ENCODE measurements at places on chromosomes 3 and 15.

DNA sequence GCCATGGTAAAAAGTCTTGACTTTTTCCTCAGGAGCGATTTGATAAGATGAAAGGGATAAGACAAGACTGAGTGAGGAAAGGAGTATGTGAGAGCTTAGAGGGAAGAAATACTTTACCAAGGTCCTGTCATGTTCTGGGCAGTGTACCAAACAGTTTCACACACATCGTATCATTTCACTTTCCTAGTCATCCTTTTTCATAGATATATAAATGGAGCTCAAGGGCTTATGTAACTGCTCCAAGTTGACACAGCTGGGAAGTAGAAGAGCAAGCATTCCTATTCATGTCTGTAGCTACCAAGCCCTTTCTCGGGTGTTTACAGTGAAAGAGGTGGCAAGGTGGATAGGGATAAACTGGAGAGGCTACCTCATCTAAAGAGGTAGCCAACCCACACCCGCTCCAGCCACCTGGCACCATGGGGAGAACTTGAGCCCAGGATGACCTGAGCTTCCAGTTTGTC, 57.4 kb downstream of the MRPS25 start:
- DNase-seq: no peak

- no peak for DNase-seq
Measured at GRCh38 chr15:29364426-29365078, 94.9 kb upstream of the NSMCE3 start.

DNA sequence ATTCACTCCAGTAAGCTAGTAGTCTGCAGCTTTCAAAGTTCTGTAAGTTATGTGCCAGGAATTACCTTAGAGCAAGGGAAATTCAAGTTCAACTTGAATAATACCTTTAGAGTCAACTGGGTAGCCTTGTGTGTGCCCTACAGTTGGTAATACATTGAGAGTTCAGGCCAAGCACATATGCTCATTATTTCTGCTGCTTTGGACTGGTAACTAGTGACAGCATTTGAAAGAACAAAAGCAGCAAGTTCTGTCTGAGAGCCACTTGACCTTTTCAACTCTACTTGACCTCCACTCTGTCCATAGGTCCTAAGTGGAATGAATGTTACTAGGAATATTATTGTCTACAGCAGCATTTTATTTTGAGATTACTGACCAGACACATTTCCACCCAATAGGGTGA, 723.5 kb downstream of the NLGN1 start:
- DNase-seq: no peak

- DNase-seq: no peak
Measured at GRCh38 chr3:62098646-62099365, 274.5 kb downstream of the FEZF2 start.

DNA sequence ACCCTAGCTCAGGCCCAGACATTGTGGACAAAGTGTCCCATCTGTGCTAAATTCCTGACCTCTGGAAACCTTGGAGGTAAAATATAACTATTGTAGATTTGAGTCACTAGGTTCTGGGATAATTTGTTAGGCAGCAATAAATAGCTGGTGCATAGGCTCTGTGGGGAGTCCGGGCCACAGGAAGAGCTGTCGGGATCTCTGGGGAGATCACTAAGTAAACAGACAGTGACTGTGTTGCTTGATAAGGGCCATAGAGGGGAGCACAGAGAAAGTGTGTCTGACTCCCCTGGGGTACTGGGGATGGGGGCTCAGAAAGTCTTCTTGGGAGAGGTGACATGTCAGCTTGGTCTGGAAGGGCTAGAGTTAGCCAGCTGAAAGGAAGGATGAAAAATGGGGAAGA, 37.7 kb upstream of the MRPS22 start:
- no peak for DNase-seq

DNA sequence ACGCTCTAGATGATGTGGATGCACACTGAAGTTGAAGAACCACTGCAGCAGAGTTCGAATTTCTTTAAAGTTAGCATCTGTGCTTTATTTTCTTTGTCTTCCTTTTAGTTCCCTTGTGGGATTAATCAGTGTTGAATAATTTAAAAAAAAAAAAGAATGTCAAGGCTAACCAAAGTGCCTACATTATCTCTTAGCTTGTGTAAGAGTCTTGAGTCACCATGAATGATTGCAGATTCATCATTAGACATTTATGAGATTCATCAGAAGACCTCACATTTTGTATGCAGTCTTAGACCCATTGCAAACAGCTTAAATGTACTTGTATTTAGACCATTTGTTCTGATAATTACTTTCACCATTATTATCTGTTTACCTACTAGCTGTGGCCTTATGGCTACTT, 182.2 kb downstream of the FNDC3B start:
- no peak for DNase-seq

DNA sequence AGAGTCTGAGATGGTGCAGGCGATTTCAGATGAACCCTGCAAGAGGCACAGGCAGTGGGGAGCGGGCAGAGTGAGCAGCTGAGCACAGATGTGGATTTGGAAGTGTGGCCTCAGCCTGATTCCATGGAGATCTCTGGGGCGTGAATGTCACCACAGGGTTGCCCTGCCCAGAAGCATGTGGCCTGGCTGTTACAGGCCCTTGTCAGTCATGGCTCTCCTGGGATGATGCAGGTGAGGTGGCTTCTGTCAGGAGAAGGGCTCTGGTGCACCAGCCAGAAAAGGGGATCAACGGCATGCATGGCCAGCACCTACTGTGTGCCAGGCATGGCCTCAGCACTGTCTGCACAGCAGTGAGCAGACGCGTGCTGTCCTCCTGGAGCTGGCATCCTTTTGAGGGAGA, 11.9 kb downstream of the HDAC11 start:
- no peak for DNase-seq

GRCh38 chr15:98103570-98103969, 143.1 kb downstream of the ARRDC4 start:
- DNase-seq: no peak

GRCh38 chr3:61725851-61726333, 164.5 kb downstream of the PTPRG start:
- DNase-seq: no peak

DNA sequence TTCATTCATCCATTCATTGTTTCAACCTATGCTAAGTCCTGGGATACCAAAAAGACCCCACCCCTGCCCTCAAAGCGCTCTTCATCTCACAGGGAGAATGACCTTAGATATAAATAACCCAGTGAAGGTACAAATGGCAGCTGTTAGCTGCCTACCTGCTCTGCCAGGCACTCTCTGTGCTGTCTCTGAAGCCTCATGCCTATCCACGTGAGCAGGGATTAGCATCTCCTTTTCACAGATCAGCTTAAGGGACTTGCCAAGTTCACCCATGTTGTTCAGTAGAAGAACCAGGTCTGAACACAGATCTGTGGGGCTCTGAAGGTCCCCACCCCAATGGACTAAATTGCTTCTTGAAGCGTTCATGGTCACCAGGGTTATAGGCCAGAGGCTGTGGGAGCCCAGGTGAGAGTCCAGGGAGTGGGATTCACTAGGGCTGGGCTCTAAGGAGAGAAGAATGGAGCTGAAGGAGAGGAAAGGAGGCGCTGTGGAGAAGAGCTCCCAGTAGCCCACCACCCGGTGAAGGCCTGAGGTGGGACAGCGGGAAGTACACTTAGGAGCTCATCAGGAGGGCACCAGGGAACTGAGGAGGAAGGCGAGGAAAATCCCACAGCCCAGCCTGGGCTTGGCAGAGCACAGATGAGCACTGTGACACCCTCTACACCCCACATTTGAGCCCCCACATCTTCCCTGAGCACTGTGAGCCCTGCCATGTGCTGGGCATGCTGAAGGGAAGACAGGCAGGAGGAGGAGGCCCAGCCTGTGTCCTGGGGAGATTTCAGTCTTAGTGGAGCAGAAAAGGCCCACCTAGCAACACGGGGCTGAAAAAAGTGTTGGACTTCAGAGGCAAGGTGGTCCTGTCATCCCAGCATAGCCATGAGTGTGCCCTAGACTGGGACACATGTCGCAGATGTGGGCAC, 20.4 kb downstream of the RBP1 start:
- DNase-seq: no peak

- DNase-seq: no peak
Measured at GRCh38 chr3:171181907-171182690, 155.6 kb upstream of the SLC2A2 start.

DNA sequence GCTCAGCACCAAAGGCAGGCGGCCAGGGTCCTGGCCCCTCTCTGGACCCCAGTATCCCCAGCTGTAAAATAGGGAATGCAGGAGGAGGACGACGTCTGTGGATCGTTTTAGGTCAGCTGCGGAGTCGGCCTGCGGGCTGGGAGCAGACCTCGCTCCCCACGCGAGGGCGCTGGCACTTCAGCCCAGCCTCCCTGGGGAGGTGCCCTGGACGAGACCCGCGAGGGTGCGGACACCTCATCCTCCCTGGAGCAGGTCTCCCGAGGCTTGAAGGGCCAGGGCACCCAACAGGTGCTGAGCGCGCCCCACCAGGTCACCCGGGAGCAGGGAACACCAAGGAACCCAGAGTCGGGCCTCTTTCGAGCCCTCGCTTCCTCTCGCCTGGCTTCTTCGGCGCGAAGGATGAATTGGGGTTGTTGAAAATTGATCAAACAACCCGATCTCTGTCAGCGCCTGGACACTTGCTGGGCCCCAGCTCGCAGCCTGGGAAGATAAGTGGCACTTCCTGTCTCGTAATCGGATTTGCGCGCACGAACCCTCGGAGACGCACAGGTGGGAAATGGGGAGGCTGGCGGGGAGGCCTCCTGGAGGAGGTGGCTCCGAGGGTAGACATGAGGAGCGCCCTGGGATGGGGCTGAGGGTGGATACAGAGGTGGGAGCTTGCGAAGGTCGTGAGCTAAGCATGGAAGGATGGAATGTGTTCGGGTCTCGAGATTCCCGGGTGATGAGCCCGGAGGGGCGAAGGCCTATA, 588 bp upstream of the VIPR1 start:
- DNase-seq: no peak

DNA sequence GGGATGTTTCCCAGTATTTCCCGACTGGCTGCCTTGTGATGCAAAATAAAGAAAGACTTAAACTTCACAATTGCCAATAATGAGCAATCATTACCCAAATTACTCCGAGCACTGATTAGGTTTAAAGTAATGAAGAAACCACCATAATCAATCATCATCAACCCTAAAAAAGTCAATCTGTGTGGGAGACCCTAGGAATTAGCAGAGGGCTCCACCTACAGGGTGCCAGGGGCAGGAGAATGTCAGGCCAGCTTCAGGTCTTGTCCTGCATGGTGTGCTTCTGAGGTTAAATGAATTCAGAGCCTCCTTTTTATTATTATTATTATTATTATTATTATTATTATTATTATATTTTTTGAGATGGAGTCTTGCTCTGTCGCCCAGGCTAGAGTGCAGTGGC, 478.0 kb upstream of the ARRDC4 start:
- no peak for DNase-seq

DNA sequence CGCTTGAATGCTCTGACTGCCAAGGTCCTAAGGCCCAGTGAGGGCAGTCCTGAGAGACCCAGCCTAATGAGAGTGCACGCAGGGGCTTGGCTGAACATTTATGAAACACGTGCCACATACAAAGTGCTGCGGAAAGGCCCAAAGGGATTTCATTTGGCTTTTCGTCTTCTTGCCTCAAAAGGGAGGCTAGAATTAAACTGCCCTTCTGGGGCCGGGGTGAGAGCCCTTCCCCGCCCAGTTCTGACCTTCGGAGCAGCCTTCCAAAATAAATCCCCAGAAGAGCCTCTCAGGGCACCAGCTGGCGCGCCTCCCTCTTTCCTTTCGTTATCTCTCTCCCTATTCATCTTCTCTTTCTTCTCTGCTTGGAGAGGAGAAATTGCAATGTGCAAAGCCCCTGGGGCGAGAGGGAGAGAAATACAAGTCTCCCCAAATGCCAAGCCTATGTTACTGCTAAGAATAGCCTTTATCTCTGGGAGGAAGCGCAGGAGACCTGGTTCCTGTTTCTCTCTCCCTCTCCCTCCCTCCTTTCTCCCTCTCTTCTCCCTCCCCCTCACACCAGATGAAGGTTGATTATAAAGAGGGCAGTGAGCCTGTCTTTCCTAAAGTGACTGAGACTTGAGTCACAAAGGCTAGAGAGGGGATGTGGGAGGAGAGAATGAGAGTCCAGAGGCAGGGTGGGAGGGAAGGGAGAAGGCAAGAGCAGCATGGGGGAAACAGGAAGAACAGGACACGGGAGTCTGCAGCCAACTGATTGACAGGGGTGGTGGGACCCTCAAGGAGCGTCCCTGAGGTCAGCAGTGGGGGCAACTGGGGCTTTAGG, 36.7 kb upstream of the NDUFB4 start:
- no peak for DNase-seq

DNA sequence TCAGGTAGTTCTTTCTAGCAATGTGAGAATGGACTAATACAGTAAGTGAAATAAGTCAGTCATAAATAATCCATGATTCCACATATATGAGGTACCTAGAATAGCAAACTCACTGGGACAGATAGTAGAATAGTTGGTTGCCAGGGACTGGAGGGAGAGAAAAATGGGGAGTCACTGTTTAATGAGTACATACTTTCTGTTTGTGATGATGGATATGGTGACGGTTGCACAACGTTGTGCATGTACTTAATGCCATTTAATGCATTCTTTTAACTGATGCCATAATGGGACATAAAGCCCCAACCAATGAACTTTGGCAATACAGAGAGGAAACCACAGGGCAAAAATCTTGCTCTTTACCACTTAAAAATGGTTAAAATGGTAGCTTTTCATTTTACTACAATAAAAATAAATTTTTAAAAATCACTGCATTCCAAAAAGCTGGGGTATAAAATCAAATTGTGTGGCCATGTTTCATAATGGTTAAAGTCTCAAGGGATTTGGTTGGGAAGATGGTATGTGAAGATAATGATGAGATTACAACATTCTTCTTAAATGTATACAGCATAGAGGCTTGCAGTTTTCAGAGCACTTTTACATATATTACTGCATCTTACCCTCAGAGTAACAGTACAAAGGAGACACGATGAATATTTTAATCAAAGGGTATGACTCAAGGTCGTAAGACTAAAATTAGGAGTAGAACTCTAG, 45.2 kb downstream of the ADAM10 start:
- DNase-seq: no peak

- DNase-seq: no peak
Measured at GRCh38 chr3:150411976-150412375, 3.9 kb downstream of the TSC22D2 start.

- DNase-seq: no peak
Measured at GRCh38 chr3:10994306-10994705, 1.8 kb downstream of the SLC6A1 start.

DNA sequence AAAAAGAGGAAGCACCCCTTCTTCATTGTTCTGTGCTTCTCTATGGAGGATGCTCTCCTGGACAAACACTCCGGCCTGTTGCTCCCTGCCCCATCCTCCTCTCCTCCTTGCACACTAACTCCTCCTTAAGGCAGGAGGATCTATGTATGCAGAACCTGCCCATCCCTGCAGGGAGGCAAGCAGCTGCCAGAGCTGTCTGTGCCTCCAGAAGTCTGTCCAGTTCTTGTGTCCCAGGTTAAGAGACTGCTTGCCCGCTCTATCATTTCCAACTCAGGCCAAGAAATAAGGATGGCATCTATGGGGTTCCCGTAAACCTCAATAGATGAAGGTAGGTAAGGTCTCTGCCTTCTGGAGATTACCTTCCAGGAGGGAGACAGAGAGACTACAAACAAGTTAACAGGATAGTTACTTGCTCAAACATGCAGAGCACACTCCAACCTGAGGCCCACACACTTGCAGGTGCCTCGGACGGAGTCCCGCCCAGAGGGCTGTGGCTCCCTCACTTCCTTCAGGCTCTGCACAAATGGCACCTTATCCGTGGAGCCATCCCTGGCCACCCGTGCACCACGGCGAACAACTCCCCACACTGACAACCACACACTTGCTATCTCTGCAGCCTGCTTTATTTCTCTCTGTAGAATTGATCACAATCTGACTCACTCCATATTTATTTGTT, 6.9 kb downstream of the XXYLT1 start:
- DNase-seq: no peak

- DNase-seq: no peak
Measured at GRCh38 chr15:73936181-73936580, 9.9 kb downstream of the LOXL1 start.

GRCh38 chr3:100602506-100603444, 6.6 kb upstream of the ADGRG7 start:
- no peak for DNase-seq
